ENCODE measurements at places on chromosomes 2 and 18.
A peak's percentile ranks its signal among the peaks of the same experiment; 100 is the strongest.

- DNase-seq, result no peak
Measured at GRCh38 chr2:134070281-134070741, 183.6 kb upstream of the MGAT5 start.

- no peak for DNase-seq
Measured at GRCh38 chr18:21735452-21736015, 5.1 kb upstream of the MIB1 start.

- DNase-seq, result no peak
Measured at GRCh38 chr2:47508641-47509040, 105.7 kb downstream of the MSH2 start.

- DNase-seq, result peak; percentile 51
Measured at GRCh38 chr2:238061315-238062202, 758 bp downstream of the SCLY start.

DNA sequence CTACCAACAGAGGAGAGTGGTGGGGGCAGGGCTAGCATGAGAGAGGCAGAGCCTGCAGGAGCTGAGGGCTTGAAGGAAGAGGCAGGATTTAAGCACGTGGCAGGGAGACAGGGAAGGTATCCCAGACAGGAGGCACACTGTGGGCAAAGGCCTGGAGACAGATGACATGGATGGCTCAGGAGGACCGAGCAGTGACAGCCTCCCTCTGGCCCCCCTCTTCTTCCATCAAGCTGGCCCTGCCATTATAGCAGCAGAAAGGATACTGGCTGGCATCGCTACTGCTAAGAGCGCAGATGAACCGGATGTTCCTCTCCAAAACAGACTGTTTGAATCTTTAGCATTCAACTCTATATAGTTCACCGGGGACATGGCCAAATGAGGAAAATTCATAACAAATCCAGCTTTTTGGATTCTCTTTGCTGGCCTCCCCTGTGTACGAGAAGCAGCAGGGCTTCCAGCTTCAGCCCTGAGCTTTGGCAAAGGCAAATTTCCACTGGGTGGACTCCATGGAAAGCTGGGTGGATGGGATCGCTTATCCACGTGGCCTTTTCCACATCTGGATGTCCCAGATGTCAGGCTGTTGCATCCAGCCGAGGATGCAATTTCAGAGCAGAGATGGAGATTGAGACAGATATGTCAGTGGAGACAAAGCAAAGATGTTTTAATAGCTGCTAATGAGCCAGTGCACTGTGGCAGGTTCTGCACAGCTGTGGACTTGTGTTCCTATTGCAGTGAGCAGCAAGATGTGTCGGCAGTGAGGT, 36.2 kb downstream of the CAPN13 start:
- no peak for DNase-seq

GRCh38 chr2:191043438-191043837, 29.5 kb upstream of the STAT1 start:
- no peak for DNase-seq

- peak; percentile 56 for DNase-seq
Measured at GRCh38 chr2:227164763-227165291, 403 bp downstream of the COL4A3 start.

Data from right lobe of liver (tissue), 6 donors.